ENCODE measurements at places on chromosomes 6 and 20.

DNA sequence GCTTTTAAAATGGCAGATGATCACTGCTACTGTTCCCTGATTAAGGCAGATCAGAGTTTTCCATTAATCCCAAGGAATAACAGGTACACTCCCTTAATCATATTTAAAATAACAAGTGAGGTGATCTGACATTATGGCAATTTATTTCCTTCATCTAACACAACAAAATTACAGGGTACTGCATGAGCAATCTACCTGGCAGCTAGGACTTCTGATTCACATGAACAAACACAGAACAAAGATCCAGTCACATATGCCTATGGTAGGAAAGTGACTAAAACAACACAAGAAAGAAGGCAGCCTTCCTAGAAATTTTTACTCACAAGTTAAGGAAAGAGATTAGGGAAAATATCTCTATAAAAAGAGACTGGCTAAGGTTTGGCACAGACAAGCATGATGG, 33.2 kb downstream of the MAP7 start:
- DNase-seq = no peak

DNA sequence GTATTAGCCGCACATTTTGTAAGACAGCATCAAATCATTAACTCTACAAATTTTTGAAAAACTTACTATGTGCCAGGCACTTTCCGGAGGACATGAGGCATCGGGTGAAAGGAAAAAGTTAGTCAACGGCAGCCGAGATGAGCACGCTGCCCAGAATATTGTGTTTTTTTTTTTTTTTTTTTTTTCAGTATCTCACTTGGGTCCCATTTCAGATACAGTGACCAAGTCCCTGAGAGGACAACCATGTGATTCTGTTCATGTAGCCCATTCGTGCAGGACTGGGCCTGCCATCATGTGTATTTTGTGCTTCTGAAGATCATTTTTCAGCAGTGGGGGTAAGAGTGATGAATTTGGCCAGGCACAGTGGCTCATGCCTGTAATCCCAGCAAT, 1.3 kb downstream of the SLA2 start:
- no peak for DNase-seq

GRCh38 chr20:4067600-4068261, 52.4 kb upstream of the RNF24 start:
- no peak for DNase-seq

DNA sequence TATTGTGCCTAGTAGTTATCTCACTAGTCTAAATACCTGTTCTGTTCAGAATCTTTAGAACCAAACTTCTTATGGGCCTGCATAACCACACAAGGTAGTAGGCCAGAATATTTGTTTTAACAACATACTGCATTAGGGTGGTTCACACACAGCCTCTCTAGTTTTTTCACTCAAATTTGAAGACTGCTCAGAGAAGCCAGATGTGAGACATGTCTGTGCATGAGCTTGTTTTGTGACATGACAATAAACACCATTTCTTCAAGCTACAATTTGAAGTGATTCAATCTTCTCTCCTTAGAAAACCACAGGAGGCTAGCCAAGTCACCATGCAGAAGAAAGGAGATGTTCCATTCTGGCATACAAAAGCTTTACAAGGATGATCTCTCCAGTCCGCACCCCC, 135.6 kb downstream of the MMS22L start:
- no peak for DNase-seq

DNA sequence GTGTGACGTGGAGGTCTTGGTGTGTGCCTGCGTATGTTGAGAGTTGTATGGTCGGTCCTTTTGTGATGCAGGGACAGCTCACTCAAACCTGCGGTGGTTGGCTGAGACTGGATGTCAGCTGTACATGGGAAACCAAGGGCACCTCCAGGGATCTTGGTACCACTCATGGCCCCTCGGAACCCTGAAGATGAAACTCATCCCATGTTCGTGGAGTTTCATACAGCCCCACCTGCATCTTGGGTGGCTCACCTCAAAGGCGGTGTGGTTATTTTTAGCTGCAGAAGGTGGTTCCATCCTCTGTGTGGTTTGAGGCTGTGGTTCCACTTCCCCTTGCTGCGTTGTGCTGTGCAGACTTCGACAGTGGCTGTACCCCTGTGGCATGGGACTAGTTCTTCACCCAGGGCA, 52.6 kb upstream of the SLC22A1 start:
- no peak for DNase-seq

- no peak for DNase-seq
Measured at GRCh38 chr20:43459022-43459942, 1.6 kb downstream of the SRSF6 start.

DNA sequence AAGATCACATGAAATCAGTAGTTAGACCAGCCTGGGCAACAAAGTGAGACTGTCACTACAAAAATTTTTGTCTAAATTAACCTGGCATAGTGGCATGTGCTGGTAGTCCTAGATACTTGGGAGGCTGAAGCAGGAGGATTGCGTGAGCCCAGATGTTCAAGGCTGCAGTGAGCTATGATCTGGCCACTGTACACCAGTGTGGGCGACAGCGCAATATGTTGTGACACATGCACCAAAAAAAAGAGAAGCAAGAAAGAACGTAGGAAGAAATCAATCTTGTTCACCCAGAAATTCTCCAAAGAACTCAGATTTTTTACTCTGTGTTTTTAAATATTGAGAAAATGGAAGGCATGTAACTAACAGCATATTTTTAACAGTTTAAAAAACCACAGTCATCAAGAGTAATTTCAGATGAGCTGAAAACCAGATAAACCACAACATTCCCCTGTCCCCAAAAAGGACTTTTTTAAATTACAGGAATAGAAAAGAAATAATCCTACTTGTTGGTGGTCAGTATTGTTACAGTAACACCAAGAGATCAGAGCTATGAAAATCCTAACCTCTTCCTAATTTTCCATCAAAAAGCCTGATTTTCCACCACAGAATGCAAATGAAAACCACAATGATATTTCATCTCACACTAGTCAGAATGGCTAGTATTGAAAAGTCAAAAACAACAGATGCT, 240.2 kb downstream of the KHDC1L start:
- no peak for DNase-seq

- DNase-seq = no peak
Measured at GRCh38 chr6:125293587-125293986, 8.2 kb downstream of the HDDC2 start.

DNA sequence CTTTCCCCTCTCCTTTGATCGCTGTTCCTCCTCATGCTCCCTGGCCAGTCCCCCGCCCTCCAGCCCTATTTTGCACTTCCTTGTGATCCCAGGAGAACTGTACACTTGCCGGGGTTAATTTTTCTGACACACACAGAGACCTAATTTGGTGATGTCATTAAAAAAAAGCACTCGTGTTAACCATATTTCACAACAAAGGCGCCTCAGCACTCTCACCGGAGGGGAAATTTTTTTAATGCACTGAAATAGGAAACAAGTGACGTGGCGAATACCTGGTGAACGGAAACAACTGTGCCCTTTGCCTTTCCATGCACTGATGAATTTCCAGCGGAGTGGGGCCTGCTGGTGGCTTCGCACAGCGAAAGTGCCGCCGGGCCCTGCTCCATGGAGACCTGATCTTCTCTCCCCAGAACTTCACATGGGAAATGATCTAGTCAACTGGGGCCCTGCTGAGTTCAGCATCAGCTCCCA, 53.9 kb upstream of the TAGAP start:
- DNase-seq = peak; percentile 28

DNA sequence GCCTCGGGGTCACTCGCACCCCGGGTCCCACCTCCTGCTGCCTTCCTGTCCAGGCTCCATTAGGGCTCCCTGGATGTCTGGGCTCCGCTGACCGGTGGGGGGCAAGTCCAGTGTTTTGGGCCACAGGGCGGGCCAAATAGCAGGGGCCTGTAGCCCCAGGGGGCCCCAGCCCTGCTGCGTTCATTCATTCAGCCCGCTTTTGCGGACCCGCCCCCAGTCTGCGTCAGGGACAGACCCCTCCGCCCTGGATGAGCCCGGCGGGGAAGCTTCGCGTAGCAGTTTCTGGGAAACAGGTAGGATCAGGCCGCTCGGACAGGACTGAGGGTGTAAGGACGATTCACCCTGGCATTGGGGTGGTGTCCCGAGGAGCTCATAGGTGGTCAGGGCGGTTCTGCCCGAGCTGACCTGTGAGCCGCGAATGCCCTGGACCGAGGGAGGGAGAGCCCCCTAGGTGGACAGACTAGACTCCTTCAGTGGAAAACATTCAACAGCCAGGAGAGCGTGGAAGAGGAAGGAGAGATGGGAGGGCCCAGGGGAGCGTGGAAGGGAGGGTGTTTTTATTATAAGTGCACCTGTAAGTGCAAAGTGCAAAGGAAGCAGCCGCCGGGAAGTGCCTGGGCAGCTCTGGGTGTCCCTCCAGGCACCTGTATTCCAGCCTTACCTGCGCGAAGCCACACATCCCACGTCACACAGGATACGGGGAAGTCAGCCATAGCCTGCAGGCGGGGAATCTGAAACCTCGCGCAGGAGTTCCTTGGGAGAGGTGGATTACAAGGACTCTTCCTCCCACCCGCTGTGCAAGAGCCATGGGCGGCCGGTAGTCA, 662 bp downstream of the ENTPD6 start:
- DNase-seq = no peak

- DNase-seq = no peak
Measured at GRCh38 chr6:166822609-166823008, 133.7 kb downstream of the RNASET2 start.

DNA sequence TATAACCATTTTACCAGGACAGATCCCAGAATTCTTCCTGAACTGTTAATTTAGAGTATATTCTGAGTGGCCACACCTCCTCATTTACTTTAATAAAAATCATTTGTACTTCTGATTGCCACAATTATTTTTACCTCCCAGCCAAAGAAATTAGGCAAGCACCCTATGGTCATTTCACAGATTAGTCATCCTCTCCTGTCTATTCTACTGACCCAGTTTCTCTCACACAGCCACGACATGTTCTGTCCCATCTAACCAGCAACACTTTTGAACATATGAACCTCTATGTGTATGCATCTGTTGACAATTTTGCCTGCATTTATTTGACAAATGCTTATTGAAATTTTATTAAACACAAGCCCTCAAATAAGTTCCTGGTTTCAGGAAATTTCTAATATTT, 202.6 kb upstream of the STXBP5 start:
- DNase-seq = no peak

DNA sequence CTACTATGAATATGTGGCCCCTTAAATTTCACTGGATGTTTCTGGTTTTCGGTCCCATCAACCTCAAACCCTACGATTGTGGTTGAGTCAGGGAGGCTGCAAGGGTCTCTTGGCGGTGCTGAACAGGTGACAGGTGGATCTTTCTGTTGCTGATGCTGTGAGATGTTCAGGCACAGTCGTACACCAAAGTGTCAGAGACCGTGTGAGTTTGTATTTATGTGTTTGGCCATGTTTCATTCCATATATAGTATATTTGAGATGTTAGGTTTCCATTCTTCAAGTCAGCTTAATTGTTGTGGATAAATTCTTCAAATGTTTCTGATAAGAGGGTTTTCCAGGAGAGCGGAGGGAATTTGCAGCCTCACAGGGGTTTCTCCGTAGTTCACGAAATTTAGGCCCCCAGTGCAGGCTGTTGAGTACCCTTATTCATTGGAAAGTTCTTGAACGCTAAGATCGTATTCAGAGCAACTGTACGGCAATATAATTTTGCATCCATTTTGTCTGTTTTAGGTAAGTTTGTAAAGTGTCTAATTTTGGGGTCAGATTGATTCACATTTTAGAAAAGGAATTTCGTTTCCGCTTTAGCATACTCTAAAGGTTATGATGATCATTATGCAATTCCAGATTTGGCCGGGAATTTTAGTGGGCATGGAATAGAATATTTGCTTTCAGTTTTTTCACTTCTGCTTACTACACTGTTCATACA, 1.2 kb downstream of the TAB2 start:
- DNase-seq = no peak

- no peak for DNase-seq
Measured at GRCh38 chr20:6866741-6867140, 99.3 kb downstream of the BMP2 start.

DNA sequence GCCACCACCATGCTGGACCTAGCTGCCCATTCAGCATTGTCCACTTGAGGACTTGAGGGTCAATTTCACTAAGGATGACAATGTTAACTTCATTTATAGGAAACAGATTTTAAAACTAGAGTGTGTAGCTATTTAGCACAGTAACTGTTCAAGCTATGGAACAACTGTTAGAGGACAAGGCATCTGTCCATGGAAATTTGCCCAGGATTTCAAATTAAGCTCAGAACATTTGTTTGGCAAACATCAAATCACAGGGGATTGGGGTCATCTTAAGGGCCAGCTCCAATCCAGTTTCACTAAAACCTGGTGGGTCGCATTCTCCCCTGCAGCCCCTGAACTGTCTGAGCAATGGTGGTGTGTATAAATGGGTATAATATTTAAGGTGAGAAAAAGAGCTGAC, 35.1 kb downstream of the PM20D2 start:
- DNase-seq = no peak

DNA sequence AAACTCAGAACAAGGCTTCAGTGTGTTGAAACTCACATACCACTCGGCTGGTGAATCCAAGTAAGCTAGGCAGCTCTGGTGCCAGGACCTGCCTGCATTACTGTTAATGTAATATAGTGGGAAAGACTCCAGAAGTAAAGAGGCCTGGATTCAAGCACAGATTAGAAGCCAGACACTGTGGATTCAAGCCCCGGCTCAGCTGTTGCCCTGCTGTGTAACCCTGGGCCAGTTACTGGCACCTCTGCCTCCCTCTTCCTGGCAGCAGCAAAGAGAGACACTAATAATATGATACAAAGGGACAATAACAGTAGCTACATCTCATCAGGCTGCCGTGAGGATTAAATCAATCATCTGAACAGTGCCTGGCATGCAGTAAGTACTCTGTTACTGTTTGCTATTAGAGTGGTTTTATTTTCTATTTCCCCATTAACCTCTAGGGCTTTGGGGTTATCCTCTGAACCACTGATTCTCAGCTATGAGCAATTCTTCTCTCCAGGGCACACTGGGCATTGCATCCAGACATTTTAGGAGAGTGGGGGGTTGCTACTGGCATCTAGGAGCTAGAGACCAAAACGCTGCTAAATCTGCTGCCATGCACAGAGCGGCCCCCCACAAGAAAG, 92.9 kb downstream of the ZMYND8 start:
- DNase-seq = no peak

- no peak for DNase-seq
Measured at GRCh38 chr6:138844192-138844591, 48.3 kb downstream of the ECT2L start.

DNA sequence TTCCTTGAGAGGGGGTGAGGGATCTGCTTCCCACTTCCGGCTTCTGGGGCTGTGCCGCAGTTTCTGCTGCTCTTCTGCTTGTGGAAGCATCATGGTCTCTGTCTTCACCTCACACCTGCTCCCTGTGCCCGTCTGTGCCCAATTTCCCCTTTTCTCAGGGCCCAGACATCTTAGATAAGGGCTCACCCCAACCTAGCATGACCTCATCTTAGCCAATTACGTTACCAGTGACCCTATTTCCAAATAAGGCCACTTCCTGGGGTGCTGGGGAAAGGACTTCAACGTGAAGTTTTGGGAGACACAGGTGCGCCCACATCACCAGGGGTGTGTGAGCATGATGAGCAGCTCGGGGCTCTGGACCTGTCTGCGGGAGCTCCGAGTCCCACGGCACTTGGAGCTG, 20.7 kb upstream of the RBBP8NL start:
- DNase-seq = no peak
